ENCODE measurements at places on chromosomes 16 and 17.

GRCh38 chr16:73171380-73171779, 123.5 kb upstream of the ZFHX3 start:
- peak; percentile 79 for DNase-seq

- no peak for DNase-seq
Observed at GRCh38 chr16:24589997-24590396, 50.6 kb downstream of the RBBP6 start.

- DNase-seq, result no peak
Observed at GRCh38 chr17:77948690-77949114, 9.8 kb upstream of the TNRC6C start.

DNA sequence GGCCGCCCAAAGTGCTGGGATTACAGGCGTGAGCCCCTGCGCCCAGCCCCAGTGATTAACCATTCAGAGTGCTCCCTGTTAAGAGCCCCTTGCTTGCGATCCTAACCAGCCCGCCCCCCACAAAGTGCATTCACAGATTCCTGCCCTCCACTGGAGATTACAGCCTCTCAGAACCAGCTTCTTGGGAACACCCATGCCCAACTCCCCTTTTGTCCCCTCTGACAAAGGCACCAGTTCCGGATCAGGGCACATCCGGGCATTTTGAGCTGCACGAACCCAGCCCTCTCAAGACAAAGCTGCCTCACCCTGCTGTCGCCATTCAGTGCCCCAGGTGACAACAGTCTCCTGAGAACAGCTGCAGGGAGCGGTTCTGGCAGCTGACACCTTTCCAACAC, 848 bp upstream of the KRT19 start:
- peak; percentile 36 for DNase-seq

DNA sequence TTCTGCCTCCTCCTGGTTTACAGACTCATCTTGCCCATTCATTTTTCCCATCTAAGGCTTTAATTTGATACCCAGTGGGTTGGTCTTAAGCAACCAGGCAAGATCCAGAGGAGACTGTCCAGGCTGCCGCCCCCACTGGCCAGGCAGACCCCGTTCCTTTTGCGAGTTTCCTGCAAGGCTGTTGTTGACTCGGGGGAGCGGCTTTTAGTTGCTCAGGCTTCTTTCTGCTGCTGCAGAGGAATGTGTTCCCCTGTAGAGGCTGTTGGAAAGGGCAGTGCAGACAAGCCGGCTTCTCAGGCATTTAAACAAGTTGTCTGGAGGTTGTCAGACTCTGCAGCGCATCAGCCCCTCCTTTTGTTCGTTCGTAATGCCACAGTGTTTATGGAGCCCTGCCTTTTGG, 231.2 kb downstream of the PRKCA start:
- no peak for DNase-seq

- DNase-seq, result no peak
Observed at GRCh38 chr17:10664571-10664970, 7.5 kb upstream of the MYH3 start.

All from NCI-H1417 (cell line).